Activated gamma-delta T cell treated with Interleukin-2 at 50 U/mL for 16 hours (primary cell): ENCODE measurements at places on chromosomes 5 and 9.

DNA sequence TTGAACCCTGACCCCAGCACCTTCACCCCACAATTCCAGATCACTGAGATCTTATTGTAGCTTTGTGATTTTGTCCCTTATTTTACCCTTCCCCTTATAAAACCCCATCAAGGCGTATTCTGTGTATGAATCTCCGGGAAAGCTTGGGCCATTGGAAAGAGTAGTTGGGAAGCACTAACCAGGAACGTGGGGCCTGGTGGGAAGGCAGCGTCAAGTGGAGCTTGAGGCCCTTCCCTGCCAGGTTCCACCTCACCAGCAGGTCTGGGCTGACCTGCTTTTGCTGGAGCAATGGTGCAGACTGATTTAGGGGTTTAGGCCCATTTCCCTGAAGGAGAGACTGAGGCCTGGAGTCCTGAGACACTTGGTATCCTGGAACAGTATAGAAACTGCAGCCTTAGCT, 9.3 kb downstream of the PHF2 start:
- no peak for DNase-seq

DNA sequence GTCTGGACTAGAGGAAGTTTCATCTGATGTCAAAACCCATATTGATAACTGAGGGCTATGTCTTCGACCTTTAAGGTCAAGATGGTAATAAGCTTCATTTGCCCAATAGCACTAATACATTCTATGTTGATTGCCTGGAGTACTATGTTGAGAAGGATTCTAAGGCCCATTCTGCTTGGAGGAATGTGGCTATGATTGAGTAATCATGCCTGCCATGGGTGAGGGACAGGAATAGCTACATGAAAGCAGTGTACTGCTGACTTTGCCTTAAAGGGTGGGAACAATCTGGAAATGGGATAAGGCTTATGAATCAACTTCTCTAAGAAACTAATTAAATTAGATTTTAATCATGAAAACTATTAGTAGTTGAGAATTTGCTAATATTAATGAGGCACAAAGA, 13.6 kb downstream of the NNT start:
- DNase-seq: no peak

DNA sequence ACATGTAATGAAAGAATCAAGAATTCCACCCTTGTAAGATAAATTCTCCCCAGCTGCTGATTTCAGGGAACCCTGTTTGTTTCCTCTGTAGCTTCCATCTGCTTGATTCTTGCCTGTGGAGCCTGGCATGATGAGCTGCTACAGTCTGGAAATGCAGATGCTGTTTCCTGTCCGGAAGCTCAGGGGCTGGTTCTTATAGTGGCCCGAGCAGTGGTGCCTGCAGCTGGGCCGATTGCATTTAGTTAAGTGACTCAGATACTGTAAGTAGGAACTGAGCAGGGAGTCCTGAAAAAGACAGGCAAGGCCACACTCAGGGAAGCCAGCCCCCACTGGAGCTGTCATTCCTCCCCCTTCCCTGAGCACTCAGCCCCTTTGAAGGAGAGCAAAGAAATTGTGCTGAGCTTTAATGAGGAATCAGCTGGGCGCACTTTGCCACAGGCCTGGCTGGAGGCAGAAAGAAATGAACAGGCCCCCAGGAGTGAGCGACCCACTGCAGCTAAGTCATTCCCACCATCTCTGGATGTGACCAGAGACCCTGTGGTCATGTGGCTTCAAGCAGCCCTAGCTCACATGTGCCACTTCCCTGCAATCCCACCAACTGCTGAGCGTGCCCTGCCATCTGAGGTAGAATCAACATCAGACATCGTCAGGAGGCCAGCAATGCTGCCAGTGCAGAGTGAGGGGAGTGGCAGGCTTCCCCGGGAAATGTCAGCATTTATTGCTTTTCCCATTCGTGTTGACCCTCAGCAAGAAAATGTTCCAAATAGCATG, 206.0 kb upstream of the WWC1 start:
- no peak for DNase-seq

DNA sequence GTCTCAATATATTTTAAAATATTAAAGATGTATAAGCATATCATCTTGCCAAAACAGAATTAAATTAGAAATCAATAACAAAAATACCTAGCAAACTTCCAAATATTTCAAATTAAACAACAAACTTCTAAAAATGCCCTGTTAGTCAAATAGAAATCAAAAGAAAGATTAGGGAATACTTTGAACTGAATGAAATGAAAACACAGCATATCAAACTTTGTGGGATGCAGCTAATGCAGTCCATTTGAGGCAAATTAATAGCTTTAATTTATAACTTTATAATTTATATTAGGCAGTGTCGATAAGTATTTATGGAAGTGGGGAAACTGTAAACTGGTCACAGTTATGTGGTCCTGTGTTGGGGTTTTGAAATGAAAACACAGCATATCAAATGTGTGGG, 17.1 kb downstream of the SLC6A3 start:
- no peak for DNase-seq

GRCh38 chr9:124390794-124391658, 24.2 kb downstream of the PSMB7 start:
- no peak for DNase-seq

- no peak for DNase-seq
Measured at GRCh38 chr5:926417-927171, 33.9 kb downstream of the TRIP13 start.

GRCh38 chr5:22033066-22033465, 820.1 kb downstream of the CDH12 start:
- no peak for DNase-seq

DNA sequence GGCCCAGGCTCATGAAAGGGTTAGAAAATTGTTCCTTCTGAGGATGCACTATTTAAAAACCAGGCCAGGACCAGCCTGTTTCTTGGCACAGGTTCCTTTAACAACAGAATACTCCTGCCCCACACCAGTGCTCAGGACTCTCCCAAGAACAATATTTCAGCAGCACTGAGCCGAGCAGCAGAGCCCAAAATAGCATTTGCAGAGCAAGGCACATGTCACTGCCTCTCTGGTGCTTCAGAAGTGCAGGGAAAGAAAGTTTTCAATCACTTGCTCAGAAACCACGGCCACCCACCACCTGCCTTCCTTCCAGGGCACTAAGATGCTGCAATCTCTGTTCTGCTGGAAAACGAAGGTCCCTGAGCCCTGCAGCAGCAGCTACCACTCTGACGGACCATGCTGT, 77.6 kb downstream of the SIL1 start:
- no peak for DNase-seq

- DNase-seq: no peak
Measured at GRCh38 chr5:179605026-179605833, 18.2 kb downstream of the HNRNPH1 start.

- DNase-seq: no peak
Measured at GRCh38 chr9:75880618-75881017, 9.9 kb upstream of the PCSK5 start.

GRCh38 chr5:157263496-157264090, 2.3 kb upstream of the CYFIP2 start:
- DNase-seq: no peak

GRCh38 chr9:96762568-96762967, 15.3 kb downstream of the ZNF510 start:
- no peak for DNase-seq

DNA sequence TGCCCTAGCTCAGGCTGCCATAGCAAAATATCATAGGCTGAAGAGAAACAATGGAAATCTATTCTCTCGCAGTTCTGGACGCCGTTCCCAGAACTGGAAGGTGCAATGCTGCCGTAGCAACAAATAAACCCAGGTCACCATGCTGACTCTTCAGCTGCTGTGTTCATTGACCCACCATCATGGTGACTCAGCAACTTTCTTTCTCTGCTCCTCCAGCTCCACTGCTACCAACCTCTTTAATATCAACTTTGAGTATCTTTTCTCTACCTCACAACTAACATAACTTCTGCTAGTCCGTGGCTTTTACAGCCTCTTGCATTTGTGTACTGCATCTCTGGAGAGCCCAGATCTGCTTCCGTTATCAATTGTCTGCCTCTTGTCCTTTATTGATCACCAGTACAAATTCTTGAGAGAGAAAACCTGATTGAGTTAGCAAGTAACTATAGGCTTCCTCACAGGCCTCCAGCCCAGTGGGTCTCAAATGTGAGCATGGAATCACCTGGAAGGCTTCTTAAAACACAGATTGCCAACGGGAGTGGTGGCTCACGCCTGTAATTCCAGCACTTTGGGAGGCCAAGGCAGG, 47.3 kb upstream of the SLC30A5 start:
- no peak for DNase-seq

DNA sequence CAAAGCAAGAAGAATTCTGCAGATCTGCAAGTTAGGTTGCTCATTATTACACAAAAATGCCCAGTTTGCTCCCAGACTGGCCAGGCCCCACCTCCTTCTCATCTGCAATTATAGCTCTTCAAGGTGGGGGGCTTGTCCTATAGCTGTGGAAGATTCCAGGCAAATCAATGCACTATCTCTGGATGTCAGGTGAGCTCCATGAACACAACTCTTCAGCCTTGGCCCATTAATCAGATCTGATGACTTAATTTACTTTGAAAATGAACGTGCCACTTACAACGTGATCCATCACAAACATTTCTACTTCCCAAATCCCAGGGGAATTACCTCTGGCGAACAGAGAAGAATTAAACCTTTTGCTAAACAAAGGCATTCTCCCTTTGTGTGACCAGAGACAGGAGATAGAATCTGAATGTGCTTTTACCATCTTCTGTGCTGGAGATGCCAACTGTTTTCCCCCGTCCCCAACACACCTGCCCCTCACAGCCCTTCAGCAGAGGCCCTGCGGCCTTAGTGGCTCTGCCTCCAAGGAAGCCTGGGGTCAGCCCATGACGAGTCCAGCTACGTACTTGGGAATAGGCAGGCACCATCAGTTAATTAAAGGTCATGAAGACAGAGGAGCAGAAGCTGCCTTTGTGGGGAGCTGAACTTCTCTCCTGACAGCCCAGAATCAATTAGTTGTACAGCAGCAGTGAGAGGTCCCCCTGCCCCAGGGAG, 60.5 kb downstream of the SNX18 start:
- no peak for DNase-seq

GRCh38 chr5:76376148-76376865, 26.8 kb upstream of the IQGAP2 start:
- DNase-seq: no peak

- no peak for DNase-seq
Measured at GRCh38 chr5:125112196-125112595, 365.8 kb upstream of the ZNF608 start.

GRCh38 chr5:45410304-45410995, 285.7 kb downstream of the HCN1 start:
- no peak for DNase-seq

DNA sequence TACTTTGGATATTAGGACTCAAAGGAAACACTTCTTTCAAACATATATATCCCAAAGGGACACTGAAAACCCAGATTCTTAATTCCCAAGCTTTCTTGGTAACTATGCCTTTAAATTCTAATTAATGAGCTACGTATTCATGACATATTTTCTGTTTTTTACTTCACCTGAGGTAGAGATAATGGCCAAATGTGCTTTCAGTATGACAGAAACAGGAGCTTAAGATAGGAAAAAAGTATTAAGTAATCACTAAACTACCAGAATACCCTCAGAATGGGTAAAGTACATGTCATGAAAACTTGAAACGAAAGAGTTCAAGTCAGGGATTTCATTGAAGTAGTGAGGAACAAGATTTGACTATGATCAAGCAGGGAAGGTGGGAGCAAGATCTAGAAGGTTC, 478.5 kb downstream of the AGTPBP1 start:
- DNase-seq: no peak

- no peak for DNase-seq
Measured at GRCh38 chr5:107376546-107377276, 294.0 kb downstream of the EFNA5 start.

- DNase-seq: no peak
Measured at GRCh38 chr9:104448036-104448435, 56.0 kb upstream of the OR13F1 start.

DNA sequence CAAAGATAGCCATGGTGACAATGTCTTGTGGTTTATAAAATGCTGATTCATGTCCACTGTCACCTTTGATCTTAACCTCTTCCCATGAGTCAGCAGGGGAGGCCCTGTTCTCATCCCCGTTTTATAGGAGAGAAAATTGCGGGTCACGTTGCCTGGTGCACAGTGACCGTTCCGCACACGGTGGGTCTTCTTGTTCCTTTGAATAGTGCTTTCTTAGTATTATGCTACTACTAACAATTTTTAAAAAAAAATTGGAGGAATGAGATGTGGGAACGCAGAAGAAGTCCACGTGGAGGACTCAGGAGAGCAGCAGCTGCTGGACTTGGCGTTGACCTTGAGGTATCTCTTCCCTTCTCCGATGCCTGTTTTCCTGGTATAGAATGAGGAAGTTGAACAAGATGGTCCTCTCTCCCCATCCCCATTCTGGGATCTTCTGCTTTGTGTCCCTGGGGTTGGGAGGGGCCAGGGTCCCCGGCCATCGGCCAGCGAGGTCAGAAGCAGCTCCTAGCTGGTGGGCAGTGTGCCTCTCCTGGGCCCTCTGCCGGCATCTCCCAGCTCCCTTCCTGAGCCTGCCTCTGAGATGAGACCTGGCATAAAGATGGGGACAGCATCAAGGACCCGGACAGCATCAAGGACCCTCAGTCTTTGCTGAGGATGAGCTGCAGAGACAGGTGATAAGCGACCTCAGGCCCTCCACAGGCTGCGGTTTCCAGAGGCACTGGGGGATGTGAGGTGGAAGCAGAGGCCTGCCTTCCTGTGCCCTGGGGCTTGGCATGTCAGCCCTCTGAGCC, 143.9 kb downstream of the C9orf50 start:
- DNase-seq: no peak

DNA sequence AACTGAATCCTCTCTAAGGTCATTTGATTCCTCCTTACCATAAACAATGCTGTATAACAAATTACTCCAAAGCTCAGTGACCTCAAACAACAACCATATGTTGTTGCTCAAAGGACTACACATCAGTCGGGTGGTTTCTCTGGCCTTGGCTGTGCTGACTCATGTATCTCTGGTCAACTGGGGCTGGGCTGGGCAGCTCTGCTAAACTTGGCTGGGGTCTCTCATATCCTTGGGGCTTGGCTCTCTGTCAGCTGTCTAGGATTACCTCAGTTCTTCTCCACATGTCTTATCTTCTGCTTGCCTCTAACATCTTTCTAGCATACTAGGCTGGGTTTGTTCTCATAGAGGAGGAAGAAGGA, 86.4 kb downstream of the GALNT10 start:
- DNase-seq: no peak

DNA sequence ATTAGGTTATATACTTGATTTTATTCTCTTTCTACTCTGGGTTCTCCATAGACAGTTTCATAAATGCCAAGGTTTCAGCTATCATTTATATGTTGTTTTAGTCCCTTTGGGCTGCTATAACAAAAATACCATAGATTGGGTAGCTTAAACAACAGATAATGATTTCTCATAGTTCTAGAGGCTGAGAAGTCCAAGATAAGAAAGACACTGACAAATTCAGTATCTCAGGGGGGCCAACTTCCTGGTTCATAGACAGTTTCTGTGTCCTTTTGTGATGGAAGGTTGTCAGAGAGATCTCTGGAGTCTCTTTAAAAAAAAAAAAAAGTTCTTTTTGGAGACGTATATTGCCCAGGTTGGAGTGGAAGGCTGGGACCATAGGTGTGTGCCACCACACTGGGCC, 113.3 kb downstream of the SCAMP1 start:
- no peak for DNase-seq

DNA sequence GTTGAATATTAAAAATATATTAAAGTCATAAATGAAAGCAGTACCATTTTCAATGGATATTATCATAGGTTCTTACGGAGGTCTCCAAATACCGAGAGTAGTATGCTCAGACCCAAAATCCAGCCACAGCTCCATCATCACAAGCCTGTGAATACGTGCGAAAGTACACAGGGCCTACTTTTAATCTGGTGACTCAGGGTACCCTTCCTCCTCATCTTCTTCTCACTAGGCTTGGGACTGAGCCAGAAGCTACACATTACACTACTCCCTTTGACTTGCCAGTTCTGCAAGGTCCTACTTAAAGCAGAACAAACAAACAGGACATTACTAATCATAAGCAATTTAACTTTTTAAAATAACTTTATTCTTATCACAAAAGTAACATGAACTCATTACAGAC, 7.6 kb upstream of the RIC1 start:
- no peak for DNase-seq
